ENCODE measurements at places on chromosomes 12 and 14.

- DNase-seq: no peak
These were observed 4.7 kb downstream of the GLTP start for GRCh38 chr12:109875572-109876131.

DNA sequence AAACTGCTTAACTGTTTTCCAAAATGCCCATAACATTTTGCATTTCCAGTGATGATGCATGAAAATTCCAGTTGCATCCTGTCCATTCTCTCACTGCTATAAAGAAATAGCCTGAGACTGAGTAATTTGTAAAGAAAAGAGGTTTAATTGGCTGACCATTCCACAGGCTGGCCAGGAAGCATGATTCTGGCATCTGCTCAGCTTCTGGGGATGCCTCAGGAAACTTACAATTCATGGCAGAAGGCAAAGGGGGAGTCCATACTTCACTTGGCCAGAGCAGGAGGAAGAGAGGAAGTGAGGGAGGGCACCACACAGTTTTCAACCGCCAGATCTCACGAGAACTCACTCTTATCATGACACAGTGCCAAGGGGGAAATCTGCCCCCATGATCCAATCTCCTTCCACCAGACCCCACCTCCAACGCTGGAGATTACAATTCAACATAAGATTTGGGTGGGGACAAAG lies 18.2 kb upstream of the CLEC2D start:
- no peak for DNase-seq

DNA sequence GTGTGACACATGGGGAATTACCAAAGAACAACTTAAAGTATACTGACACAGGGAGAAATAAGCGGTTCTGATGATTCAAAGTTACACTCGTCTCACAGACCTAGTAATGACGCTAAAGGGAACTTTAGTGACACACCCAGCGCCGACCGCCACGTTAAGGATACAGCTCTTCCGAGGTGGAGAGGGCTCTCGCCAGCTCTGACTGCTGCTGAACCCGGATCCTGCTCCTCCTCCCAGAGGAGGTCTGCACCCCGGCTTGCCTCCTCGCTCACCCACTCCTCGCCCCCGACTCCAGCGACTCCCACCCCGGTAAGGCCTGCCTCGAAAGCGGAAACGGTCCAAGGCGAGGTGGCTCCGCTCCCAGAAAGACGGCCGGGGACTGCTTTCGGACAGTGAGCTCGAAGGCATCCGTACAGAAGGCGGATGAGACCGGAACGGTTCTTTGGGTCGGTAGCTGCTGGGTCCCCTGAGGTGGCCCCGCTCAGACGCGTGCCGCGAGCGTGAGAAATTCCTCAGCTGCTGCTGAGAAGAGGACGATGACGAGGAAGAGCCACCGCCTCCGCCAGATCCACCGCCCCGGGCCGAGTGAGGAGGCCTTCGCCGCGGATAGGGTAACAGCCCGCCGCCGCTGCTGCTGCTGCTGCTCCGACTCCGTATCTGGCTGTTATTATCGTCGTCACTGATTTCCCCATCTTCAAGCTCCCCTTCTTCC lies 643 bp downstream of the ZFC3H1 start:
- peak; percentile 66 for DNase-seq

- no peak for DNase-seq
These were observed 24.3 kb upstream of the GLIPR1L2 start for GRCh38 chr12:75366629-75367028.

- DNase-seq: no peak
These were observed 419.8 kb downstream of the RGS6 start for GRCh38 chr14:72352012-72352411.

DNA sequence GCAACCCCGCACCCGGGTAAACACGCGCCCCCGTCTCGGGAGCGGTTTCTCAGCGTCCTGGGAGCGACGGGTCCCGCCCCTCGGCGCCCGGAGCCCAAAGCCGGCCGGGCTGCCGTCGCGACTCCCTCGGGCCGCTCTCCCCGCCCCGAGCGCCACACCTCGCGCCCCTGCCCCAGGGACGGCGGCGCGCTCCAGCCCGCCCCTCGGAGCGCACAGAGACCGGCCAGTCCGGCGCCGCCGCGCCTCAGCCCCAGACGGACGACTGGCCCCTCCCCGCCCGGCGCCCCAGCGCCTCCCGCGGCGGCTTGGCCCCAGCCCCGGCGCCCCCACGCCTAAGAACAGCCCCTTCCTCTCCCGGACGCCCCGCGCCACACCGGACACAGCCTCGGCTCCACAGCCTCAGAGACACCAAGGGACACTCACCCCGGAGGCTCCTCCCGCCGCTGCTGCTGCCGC lies 411 bp downstream of the BTBD7 start:
- DNase-seq: peak; percentile 62

- DNase-seq: no peak
These were observed 19.5 kb downstream of the SDR9C7 start for GRCh38 chr12:56914724-56915123.

DNA sequence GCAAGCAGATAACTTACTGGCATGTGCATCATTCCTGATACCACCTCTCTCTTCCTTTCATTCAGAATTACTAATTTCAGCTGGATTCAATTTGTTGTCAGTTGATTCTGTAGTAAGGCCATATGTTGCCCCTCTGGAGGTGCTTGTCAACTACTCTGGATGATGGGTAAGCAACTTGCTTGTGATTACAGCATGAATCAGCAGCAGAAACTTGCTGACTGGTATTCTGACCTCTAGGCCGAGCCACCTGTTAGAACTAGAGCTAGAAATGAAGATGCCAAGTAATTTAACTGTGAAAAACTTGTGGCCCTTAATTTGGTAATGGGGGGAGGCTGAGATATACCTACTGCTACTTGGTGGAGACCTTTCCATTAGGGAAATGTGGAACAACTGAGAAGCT lies 5.1 kb downstream of the RNF10 start:
- DNase-seq: no peak

DNA sequence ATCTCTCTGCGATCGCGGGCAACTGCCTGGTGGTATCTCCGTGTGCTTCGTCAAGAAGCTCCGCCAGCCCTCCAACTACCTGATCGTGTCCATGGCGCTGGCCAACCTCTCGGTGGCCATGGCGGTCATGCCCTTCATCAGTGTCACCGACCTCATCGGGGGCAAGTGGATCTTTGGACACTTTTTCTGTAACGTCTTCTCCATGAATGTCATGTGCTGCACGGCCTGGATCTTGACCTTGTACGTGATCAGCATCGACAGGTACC lies 1.6 kb upstream of the HEBP1 start:
- DNase-seq: no peak

DNA sequence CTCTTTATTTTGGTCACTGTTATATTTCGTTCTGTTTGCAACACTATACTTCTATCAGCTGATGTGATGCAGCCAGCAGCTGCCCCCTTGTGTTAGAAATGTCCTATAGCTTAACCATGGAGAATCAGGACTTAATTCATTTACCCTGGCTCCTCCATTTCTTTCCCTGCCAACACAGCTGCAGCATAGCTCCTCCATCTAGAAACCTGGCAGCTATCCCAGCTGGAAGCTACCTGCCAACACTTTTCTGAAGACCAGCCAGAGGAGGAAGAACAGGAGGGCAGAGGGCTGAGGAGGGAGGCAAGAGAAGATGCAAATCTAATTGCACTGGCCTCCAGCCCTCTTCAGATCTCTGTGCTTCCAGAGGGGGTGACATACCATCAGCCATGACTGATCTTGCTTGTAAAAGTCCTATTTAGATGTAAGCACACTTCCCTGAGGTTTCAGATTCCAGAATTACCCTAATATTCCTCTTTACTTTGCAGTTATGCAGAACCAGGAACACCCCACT lies 156.8 kb upstream of the TMEM260 start:
- peak; percentile 83 for DNase-seq

DNA sequence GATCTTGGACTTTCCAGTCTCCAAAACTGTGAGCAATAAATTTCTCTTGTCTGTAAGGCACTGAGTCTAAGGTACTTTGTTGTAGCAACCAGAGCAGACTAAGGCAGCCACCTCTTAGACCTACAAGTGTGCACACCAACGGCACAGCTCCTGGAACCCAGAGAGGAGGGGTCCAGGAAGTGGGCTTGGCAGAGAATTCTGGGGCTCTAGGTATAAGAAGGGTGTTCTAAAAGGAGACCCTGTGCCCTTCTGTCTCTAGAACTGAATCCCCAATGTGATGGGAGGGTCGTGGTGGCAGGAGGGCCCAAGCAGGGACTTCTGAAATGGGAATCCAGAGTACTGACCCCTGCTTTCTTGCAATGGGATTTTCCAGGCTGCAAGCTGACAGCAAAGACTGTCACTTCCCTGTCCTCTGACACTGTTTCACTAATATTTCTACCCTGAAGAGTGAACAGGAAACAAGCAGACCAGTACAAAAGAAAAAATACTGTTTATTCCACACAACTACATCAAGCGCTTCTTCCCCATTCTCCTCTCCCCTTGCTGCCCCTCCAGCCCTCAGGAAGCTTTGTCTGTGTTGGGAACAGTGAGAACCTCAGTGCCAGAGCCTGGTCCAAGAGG lies 13.6 kb upstream of the TFCP2 start:
- DNase-seq: no peak

GRCh38 chr12:3186546-3187215 lies 109.5 kb downstream of the TSPAN9 start:
- DNase-seq: no peak

DNA sequence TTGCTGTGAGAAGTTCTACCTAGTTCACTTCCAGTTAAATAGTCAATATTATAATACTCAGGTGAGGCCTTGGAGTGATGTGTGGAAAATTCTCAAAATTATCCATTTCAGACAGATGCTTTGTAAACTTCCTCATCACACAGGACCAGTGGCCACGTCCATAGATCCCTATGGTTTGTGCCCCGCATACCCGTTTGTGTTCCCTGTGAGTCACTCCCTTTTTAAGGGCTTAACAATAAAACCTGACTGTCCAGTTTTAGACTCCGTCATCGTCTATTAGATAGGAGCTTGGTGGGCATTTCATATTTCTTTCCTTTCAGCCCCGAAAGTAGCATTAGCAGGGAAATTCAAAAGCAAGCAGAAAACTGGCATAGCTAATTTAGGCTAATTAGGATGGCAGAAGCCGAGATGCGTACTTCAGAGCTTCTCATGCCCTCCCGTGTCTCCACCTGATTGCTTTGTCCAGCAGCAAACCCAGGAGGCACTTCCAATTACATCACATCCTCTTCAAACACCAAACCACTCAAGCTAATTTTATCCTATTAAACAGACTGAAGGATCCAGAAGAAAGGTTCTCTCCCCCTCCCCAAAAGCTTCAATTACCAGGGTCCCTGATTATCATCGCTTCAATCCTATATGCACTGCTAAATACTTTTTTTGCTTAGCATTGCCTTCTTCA lies 186.6 kb upstream of the OTX2 start:
- DNase-seq: no peak

DNA sequence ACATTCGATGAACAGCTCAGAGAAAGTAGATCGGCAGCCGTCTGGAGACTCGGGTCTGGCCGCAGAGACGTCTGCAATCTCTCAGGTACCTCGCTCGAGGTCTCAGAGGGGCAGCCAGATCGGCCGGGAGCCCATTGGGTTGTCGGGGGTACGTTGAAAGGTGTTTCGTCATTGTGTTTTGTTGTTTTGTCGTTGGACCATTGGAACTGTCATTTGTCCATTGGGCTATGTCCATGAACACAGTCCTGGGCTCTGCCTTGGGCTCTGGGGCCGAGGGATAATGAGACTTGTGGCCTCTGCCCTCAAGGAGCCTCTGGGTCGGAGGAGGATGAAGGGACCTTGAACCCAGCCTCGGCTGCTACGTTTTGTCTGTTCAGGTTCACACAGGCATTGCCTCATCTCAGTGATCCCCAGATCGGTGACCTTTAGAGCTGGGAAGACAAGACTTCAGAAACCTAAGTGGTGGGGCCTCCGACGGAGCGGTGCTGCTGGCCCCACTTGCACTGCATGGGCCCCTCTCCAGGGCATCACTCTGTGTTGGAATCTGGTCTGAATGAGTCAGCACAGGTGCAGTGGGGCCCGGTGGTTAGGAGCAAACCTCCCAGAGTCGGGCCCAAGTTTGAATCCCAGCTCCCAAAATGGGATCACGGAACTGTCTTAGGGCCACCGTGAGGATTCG lies 23.6 kb upstream of the MLXIP start:
- no peak for DNase-seq

- DNase-seq: peak; percentile 6
These were observed 7.6 kb upstream of the NUMB start for GRCh38 chr14:73465823-73466532.

GRCh38 chr14:36817071-36817930 lies 155.6 kb downstream of the PAX9 start:
- DNase-seq: no peak

Measured in NCI-H2081 (cell line).